ENCODE measurements at places on chromosomes 13 and 19.
A peak's percentile ranks its signal among the peaks of the same experiment; 100 is the strongest.

GRCh38 chr13:101624210-101624922 lies 171.9 kb downstream of the ITGBL1 start:
- no peak for DNase-seq

DNA sequence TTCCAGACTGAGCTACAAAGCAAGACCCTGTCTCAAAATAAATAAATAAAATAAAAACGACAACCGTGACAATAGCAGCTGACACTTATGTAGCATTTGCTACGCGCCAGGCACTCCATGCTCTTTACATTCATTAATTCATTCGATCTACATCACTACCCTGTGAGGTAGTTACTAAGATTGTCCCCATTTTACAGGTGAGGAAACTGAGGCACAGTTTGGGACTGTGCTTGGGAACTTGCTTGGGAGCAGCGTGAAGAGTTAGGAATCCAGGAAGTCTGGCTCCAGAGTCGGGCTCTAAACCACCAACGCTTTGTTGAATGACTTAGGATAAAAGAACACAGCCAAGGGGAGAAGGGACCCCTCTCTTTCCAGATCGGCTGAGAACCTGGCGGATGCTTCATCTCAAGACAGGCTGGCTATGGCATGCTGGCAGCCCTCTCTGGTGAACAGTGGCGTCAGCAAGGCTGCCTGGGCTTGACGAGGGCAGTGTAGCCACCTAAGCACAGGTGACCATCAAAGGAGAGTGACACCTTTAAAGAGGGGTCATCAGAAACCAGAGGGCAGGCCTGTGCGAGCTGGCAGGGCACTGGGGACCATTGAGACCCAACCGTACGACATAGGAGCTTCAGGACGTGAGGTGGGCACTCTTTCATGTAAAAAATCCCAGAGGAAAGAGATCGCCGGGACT lies 591 bp downstream of the DOHH start:
- DNase-seq, result no peak

DNA sequence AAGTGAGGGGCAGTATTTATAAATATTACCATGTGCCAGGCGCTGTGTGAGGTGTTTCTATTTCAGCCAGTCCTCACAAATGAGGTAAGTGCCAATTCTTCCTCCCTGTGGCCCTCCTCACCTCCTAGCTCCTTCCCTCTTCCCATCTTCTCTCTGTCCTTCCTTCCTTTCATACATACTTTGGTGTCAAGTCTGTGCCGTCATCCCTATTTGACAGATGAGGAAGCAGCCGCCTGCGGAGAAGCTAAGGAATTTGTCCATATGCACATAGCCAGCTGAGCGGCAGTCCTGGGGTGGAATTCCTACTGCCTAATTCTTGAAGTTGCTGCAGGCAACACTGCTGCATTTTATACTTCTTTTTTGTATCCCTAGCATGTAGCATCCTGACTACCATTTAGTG lies 150.8 kb downstream of the B3GLCT start:
- DNase-seq, result no peak

- no peak for DNase-seq
Observed at GRCh38 chr13:87087741-87088140, 583.4 kb upstream of the SLITRK5 start.

GRCh38 chr13:32548837-32549236 lies 10.2 kb upstream of the N4BP2L2 start:
- DNase-seq, result no peak

DNA sequence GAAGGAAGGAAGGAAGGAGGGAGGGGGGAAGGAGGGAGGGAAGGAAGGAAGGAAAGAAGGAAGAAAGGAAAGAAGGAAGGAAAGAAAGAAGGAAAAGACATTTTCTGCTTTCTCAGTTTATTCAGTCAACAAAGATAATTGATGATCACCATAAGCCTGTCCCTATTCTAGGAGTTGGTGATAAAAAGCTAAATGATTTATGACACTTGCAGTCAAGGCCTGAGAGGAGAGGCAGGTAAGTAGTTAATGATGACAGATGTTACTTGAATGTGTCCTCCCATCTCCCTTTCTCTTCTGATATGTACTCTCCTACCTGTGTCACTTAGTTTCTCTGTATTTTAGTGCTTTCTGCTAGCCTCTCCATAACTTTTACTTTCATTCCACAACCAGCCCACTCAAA lies 141.3 kb downstream of the SLITRK6 start:
- no peak for DNase-seq

GRCh38 chr19:3176715-3177501 lies 1.7 kb upstream of the S1PR4 start:
- DNase-seq, result no peak

- DNase-seq, result no peak
Observed at GRCh38 chr13:41311406-41312175, 524 bp downstream of the NAA16 start.

DNA sequence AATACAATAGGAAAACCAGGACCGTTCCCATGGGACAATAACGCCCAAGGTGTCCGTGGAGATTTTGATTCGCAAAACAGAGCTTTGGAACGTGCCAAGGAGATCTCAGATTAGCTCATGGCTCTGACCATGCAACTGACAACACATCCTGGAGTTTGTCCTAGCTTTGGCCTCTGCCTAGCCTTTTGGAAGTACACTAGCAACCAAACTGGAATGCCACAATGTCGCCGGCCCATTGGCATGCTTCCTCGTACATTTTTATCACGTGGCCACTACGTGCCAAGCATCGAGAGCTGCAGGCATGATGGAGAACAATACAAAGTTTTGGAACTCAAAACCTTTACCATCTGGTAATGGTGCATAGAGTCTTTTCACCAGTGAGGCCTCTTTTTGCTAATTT lies 256.5 kb downstream of the DCLK1 start:
- no peak for DNase-seq

DNA sequence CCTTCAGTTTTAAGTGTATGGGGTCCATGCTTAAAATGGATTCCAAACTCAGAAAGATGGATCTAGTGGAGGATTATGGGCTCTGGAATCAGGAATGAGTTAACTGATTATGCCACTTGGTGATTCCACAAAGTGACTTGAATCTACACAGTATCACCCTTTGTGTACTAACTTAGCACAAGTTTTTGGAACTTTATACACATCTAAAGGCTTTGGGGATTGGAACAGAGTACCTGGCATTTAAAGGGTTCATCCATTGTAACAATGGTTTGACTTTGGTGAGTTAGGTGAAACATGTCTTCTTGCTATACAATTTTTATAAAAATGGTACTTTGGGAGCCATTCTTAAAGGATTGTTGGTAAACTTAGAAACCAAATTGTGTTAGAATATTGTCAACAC lies 1.1 kb downstream of the RPL21 start:
- no peak for DNase-seq

- DNase-seq, result no peak
Observed at GRCh38 chr19:49155820-49156346, 687 bp upstream of the HRC start.

DNA sequence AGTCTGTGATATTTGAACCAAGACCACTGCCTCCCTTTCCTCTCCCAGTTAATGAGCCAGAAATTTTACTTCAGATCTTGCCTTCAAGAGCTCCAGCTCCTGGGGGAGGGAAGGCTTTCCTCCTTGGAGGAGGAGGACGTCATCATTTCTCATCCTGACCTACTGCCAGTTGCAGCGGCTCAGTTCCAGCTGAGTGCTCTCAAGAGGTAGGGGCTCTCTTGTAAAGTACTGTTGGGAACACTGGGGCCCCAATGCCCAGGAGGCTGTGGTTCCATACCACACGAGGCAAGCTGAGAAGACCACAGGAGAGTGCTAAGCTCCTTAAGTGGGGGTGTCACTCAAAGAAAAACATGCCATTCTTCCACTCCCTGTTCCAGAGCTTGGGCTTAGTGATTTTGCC lies 36.2 kb downstream of the METTL21C start:
- DNase-seq, result peak; percentile 93

GRCh38 chr13:97878431-97879375 lies 74.8 kb upstream of the IPO5 start:
- peak; percentile 100 for DNase-seq

DNA sequence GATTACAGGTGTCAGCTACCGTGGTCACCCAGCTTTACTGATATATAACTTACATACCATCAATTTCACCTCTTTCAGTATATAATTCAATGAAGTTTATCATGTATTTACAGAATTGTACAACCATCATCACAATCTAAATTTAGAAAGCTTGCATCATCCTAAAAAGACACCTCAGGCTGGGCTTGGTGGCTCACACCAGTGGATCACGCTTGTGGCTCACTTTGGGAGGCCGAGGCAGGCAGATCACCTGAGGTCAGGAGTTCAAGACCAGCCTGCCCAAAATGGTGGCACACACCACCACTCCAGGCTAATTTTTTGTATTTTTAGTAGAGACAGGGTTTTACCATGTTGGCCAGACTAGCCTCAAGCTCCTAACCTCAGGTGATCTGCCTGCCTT lies 4.3 kb upstream of the HDGFL2 start:
- no peak for DNase-seq

DNA sequence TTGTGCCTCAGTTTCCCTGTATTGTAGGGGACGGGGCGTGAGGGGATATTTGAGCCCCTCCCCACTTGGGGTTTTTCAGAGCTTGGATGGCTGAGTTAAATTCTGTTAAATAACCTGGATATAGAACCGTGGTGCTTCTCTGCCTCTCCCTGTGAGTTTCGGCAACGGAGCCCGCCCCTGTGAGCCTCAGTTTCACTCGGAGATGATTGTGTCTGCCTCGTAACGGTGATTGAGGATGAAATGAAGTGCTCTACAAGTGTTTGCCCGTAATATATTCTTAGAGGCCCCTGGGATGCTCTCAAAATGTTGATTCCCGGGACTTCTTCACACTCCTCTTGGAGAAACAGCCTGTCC lies 509 bp downstream of the KXD1 start:
- DNase-seq, result no peak
